ENCODE measurements at places on chromosomes 6 and 20. TPM values are rescaled to one million over a fixed set of nuclear protein-coding genes. Genes with fewer than 3 reads are reported as not detected.

The SCUBE3 gene
- not detected for total RNA-seq

The MAPK14 gene
- total RNA-seq, result 50.8 TPM

- H3K27me3 ChIP-seq, result no peaks in the 10 kb centered on the region
- H3K36me3 ChIP-seq, result no peaks in the 10 kb centered on the region
These were observed 26.3 kb upstream of the LAMP5 start for GRCh38 chr20:9488063-9488462.

GRCh38 chr6:139080255-139080920, 51.8 kb downstream of the ABRACL start:
- no peak overlapping the region for H3K4me3 ChIP-seq
- H3K36me3 ChIP-seq, result no peaks in the 10 kb centered on the region
- H3K27ac ChIP-seq, result no peak overlapping the region
- H3K27me3 ChIP-seq, result no peaks in the 10 kb centered on the region

The ADGRG6 gene
- 0.49 TPM for total RNA-seq

GRCh38 chr6:62150048-62150663, 135.9 kb downstream of the KHDRBS2 start:
- peak; percentile 47 for DNase-seq
- no peak overlapping the region for H3K4me3 ChIP-seq
- H3K27ac ChIP-seq, result no peak overlapping the region
- H3K27me3 ChIP-seq, result no peaks in the 10 kb centered on the region

- H3K36me3 ChIP-seq, result no peaks in the 10 kb centered on the region
- no peak overlapping the region for H3K4me3 ChIP-seq
- no peaks in the 10 kb centered on the region for H3K27me3 ChIP-seq
- no peaks in the 10 kb centered on the region for H3K4me1 ChIP-seq
- no peak for DNase-seq
These were observed 680.4 kb upstream of the GJE1 start for GRCh38 chr6:141452354-141452686.

All from A673 (cell line).